Sciatic nerve (tissue), 2 donors: ENCODE measurements at places on chromosomes 6 and 20. TPM values are rescaled to one million over a fixed set of nuclear protein-coding genes. Genes with fewer than 3 reads are reported as not detected.

- DNase-seq, result no peak
These were observed 295.1 kb upstream of the AGPAT4 start for GRCh38 chr6:161568885-161569456.

GRCh38 chr6:37171201-37171969, 1.4 kb downstream of the PIM1 start:
- peak; percentile 78 for DNase-seq

DNA sequence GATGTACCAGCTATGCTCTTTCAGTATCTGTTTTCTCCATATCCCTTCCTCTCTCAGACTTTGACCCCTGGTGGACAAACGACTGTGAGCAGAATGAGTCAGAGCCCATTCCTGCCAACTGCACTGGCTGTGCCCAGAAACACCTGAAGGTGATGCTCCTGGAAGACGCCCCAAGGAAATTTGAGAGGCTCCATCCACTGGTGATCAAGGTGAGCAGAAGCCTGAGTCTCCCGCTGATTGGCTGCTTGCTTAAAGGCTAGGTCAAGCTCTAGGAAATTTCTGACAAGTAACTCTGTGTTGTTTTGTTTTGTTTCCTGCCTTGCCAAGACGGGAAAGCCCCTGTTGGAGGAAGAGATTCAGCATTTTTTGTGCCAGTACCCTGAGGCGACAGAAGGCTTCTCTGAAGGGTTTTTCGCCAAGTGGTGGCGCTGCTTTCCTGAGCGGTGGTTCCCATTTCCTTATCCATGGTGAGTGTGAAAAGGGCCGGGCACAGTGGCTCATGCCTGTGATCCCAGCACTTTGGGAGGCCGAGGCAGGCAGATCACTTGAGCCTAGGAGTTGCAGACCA, 28.6 kb downstream of the C6orf89 start:
- no peak for DNase-seq

GRCh38 chr6:35213824-35214756, at the start of gene SCUBE3:
SCUBE3 (plus strand) TSS chr6:35213956; CDS start chr6:35214419, 463 bp downstream.
- DNase-seq, result peak; percentile 60

DNPH1 gene
- total RNA-seq, result 45.9 TPM

DNA sequence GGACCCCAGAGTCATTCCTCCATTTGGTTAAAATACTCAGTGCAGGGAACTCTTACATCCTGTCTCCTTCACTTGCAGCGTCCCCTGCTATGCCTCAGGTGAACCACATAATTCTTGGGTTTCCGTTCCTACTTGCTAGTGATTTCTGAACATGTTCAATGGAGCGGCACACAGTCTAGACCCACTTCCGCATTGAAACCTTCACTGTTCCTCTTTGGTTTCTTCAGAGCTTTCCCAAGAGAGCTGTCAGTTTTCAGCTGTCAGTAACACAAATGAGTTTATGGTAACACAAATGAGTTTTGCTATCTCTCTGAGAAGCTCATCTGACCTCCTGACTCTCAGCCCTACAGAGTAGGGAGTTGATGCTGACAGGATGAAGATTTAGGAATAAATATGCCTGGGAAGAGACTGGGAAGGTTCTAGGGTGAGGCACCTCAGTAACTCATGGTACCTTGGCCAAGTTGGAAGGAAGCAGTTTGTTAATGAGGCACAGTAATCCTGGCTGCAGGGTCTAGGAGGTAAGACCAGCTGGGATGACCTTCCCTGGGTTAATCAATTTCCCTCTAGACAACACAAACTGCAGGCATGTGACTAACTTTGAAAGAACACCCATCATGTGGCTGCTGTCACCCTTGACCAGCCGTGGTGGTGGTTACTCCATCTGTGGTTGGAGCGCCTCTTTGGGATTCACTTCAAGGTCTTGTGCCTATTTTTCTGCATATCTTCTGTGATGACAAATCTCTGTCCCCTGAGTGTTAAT, 5.4 kb downstream of the SYS1 start:
- no peak for DNase-seq

APOBEC2 gene
- not detected for total RNA-seq

RWDD1 gene
- total RNA-seq, result 39.6 TPM

DNA sequence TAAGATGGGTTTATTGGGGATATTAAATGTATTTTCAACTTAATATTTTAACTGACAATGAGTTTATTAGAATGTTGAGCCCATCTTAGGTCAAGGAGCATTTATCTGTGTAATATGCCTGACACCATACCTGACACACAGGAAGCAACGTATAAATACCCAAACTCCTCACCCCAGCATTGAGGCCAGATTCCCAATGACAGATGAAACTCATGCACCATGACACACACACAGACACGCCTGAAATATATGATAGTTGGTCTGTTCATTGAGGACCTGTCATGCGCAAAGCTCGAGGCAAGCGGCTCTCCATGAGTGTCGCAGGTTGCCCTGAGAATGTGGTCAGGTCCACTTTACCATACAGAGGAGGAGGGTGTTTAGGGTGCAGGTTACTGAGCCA, 64.1 kb downstream of the GFOD1 start:
- no peak for DNase-seq

DNA sequence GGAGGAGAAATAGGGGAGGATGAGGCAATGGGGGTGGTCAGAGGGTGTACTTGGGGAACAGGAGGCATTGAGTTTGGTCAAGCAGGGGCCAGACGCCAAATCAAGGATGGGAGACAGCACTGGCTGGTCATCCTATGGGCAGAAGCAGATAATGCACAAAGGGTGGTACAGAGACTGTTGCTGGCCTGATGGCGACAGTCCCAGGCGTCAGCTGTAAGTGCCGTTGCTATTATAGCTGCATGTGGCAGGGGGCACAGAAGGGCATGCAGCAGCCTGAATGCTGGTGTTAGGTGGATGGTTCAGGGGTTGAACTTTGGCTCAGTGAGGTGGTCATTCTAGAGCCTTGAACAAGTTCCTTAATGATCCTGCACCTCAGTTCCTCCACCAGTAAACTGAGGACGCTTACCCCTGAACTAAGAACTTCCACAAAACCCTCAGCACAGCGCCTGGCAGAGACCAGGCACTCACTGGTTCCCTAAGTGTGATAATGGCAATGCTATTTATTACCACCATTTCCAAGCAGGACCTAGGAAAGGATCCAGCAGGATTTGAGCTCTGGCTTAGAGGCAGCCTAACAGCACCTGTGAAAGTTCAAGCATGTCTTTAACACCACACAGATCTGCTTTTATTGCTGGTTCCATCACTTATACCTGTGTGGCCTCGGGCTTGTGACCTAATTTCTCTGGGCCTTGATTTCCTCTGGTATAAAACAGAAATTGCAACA, 162.7 kb downstream of the INSM1 start:
- DNase-seq, result no peak

GRCh38 chr6:160258346-160259142, at the start of gene SLC22A2:
SLC22A2 (minus strand) TSS chr6:160258821; CDS start chr6:160258757, 64 bp downstream.
- DNase-seq, result no peak

PTCHD4 gene
- 1.7 TPM for total RNA-seq

- DNase-seq, result no peak
These were observed at the start of gene VWA7 for GRCh38 chr6:31776989-31777666. VWA7 (minus strand) TSS chr6:31777328; CDS start chr6:31776779, 549 bp downstream.

MDFI gene
- total RNA-seq, result 15.2 TPM

GRCh38 chr20:50098259-50098658, 14.7 kb downstream of the UBE2V1 start:
- no peak for DNase-seq

CFAP61 gene
- 0.40 TPM for total RNA-seq

DNA sequence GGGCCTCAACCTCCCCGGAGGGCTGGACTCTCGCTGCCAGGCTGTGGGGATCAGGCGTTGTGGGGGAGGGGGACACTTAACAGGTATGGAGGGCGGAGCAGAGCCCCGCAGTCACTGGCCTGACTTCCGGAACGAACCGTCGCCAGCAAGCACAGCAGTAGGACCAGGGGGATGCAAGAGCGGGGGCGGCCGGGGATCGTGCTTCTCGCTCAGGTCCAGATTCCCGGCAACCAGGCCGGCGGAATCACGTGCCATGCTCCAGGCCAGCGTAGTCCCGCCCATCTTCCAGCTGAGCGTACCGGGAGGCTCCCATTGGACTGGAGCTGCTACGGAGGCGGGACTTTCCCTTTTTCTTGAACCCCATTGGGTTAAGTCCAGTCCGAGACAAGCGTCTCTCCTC, 10.0 kb upstream of the POU5F1 start:
- DNase-seq, result peak; percentile 75

- no peak for DNase-seq
These were observed 20.6 kb downstream of the FOXC1 start for GRCh38 chr6:1630212-1630770.

DNA sequence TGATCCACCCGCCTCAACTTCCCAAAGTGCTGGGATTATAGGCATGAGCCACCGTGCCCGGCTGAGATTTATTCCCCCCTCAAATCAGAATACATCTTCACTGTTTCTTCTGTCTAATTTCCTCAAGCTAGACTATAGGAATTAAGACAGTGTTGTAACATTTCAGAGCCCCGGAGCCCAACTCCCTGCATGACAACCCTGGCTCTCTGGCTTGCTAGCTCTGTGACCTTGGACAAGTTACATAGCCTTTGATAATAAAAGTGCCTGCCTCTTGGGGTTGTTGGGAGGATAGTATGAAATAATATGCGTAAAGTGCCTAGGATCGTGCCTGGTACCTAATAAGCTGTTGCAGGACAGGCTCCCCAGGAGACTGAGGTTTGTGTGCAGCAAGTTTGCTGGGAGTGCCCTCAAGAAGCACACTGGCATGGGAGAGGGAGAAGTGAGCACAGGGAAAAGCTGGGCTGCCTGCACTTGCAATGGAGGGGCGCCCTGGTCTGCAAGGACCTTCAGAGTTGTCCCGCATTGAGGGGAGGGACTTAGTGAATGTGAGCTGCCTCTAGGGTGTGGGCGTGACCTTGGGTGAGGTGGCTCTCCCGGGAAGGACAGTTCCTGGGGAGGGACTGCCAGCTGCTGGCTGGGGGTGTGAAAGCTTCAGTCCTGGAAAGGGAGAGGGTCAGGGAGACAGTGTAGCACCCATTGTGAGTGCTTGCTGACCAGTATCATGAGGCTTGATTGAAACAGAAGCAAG, 43.4 kb downstream of the TAF8 start:
- DNase-seq, result no peak

- no peak for DNase-seq
These were observed at the start of gene SEL1L2 for GRCh38 chr20:13990465-13990864. SEL1L2 (minus strand) TSS chr20:13990614; CDS start chr20:13990534, 80 bp downstream.

DNA sequence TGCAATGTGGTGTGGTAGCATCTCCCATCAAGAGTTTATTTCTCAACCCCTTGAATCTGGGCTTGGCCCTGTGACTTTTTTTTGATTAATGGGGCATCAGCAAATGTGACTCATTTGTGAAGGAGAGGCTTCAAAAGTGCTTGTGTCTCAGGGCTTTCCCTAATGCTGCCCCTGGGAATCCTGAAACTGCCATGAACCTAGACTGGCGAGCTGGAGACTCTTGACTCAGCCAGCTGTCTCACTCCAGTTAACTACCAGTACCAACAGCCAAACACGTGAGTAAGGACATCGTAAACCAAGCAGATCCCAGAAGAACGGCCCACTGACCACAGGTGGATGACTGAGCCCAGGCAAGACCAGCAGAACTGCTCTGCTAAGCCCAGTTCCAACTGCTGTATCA, 72.8 kb upstream of the ADTRP start:
- DNase-seq, result no peak

DNA sequence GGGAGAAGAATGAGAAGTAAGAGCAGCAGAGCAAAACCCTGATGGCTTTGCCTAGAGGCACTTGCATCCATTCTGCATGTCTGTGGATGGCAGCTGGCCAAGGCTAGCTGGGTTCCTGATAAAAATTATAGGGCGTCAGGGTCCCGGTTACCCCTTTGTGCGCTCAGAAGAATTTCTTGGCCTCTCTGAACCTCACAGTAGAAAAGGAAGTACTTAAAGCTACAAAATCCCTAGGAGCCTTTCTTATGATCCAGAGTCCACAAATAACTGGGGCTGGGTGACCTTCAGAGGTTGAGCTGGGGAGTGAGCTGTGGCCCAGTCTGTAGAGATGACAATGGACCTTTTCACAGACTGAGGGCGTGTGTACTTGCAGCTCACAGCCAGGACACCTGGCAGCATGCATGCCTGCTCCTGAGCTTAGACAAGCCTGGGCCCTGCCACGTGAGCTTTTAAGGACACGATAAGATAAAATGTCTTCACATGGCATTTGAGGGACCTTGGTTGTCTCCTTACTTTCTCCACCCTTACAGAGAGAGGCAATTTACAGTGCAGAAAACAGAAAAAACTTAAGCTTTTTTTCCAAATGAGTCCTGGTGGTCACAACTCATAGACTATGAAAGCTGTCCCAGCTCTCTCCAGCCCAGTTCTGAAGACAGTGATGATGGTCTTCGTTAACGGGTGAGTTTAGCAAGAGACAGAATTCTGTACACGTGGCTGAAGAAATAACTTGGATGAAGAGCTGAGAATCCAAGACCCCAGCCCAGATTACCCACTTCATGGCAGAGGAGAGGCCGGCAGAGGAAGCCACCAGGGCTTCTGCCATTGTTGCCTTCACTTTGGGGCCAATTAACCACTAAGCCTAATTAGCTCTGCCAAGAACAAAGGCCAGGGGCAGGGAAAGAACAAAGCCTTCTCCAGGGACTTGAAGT, 50.3 kb downstream of the FOXA2 start:
- no peak for DNase-seq

SCUBE3 gene
- total RNA-seq, result 2.9 TPM

DNA sequence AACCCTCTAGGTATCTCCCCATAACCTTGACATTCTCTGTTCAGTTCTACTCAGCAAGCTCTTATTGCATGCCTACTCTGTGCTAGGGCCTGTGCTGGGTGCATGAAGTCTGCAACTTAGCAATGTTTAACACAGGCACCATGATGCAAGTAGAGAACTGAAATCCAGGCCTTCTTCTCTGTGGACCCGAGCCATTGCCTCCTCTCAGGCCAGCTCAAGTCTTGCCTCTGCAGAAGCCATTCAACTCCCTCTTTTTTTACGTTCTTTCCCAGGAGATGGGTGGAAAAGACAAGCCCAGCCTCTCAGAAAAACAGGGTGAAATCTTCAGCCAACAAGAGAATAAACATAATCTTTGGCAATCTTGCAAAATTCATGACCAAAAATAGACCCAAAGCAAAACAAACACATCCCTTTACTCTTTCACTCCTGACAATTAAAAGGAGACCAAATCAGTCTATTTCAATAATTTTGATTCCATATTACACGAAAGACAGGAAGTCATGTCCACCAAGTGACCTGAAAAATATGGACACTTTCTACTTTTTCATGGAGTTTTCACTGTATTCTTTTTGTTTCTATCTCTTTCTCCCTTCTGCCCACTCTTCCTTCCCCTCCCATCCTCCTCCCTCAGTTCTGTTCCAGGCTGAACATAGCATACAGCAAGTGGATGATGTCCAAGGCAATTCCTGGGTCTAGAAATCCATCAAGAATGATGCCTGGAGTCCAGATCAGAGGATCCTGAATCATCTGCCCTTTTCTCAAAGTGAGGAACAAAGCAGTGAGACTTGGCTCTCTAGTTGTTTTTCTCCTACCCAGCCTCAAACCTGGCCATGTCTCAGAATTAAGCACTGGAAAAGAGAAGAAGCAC, 45.4 kb upstream of the MOCS1 start:
- DNase-seq, result no peak
